ENCODE measurements at places on chromosomes 7 and 10.

GRCh38 chr10:12027539-12027938, 15.1 kb downstream of the UPF2 start:
- DNase-seq = no peak

GRCh38 chr7:159197066-159197975, 52.7 kb upstream of the VIPR2 start:
- DNase-seq = no peak

DNA sequence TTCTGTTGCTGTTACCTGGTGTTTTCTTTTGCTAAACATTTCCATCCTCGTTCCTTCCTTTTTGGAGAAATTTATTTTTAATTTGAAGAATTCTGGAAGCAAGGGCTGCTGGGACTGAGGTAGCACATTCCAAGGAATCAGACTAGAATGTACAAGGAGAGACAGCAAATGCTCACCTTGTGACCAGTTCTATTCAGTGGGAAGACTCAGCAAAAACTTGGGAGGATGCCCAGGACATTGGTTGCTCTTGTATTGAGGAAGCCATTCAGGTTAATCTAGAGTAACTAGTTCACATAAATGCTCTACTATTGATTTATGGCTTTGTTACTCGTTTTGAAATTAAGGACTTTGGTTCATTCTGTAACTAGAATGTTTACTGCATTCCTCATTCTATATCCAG, 11.3 kb downstream of the PLCE1 start:
- DNase-seq = no peak

- no peak for DNase-seq
Measured at GRCh38 chr10:121732656-121733445, 134.6 kb upstream of the FGFR2 start.

DNA sequence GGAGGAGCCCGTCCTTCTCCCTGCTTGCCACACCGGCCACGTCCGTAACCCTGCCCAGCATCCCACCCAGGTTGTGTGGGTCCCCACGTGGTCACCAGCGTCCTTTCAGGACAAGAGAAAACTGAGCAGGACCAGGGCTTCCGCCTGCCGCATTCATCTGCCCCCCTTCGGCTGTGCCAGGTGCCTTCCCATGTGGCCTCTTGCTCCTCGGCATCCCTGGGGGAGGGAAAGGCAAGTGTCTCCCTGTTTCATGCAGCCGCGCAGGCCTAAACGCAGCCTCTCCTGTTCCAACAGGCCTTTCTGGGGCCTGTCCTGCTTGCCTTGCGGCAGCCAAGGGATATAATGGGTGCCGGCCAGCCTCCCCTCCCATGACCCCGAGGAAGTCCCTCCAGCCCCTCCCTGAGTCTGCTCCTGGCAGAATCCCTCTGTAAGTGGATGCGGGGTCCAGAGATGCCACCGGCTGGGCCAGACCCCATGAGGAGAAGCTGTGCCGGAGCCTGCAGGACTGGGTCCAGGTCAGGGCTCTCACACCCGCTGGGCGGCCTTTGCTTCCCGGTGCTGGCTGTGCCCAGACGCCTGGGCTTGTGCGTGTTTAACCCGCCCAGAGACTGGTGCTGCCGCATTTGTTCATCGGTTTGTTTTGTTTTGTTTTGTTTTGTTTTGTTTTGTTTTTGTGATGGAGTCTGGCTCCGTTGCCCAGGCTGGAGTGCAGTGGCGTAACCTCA, 23.1 kb downstream of the SHH start:
- no peak for DNase-seq

DNA sequence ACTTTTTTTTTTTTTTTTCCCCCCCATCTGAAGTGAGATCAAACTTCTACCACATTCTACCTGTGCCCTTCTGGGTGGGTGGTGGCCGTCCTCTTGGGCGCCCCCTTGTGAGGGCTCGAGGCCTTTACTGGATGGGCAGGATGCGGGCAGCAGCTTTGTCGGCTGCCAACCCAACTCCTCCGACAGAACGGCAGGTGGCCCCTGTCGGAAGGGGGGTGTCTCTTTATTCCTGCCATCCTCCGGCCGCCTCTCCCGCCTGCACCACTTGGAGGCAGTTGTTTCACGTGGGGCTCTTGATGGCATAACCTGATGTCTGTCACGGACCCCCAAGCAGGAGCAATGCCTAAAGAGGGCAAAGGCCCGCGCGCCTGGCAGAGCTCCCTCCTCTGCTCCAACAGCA, 31.0 kb downstream of the AMZ1 start:
- no peak for DNase-seq

GRCh38 chr7:99677013-99677647, 2.7 kb downstream of the CYP3A5 start:
- no peak for DNase-seq

- DNase-seq = no peak
Measured at GRCh38 chr7:5223646-5224340, 33.8 kb downstream of the WIPI2 start.

DNA sequence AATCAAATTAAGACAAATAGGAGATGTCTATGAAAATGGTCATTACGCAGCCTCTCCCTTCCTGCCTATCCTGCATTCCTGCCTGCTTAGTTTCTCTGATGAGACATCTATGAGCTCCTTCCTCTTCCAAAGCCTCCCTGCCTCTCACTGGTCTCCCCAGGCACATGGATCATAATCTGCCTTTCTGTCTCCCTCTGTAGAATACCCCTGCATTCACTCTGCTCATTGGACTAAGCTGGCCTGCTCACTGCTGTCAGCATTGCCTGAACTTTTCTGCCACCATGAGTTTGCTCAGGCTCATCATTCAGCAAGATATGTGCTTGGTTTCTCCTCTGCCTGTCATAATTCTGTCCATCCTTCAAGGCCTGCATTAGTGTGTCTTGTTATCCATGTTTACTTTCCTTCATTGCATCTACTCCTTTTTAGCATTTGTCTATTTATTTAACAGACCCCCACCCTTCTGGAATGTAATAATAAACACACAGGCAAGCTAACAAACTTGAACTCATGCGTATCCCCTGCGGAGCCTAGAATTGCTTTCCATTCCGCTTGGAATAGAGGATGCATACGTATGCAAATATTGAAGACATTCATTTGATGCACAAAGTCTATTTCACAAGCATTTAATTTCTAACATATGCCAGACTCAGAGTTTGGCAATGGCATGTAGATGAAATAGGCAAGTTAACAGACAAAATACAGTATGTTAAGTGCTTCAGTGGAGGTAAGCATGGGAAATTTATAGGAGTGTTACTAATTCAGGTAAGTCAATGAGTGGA, 88.3 kb downstream of the PTPRZ1 start:
- DNase-seq = no peak

DNA sequence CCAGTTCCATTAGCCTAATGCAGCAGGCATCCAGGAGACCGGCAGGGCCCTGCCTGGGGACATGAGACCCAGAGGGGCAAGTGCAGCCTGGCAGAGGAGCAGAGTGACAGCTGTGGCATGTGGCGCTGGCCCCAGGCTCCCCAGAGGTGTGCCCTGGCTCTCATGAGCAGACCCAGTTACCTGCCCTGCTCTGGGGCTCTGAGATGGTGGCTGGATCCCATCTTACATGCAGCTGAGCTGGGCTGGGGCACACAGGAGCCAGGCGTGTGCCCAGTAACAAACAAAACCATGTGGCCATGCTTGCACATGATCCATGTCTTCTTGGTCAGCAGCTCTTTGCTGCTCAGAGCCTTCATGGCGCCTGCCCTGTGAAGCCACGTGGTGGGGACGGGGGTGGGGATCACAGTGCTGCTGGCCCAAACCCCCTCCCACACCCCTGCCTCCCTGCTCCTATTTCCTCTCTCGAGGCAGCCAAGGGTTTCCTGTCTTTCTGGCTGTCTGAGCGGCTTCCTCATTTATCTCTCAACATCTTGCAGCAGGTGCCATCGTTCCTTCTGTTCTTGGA, 40.3 kb upstream of the GTF2I start:
- no peak for DNase-seq

- no peak for DNase-seq
Measured at GRCh38 chr10:31120961-31121685, 89.5 kb upstream of the ZNF438 start.

DNA sequence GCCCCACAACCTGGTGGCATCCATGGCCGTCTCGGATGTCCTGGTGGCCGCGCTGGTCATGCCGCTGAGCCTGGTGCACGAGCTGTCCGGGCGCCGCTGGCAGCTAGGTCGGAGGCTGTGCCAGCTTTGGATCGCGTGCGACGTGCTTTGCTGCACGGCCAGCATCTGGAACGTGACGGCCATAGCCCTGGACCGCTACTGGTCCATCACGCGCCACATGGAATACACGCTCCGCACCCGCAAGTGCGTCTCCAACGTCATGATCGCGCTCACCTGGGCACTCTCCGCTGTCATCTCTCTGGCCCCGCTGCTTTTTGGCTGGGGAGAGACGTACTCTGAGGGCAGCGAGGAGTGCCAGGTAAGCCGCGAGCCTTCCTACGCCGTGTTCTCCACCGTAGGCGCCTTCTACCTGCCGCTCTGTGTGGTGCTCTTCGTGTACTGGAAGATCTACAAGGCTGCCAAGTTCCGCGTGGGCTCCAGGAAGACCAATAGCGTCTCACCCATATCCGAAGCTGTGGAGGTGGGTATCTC, 1.1 kb downstream of the HTR5A start:
- DNase-seq = no peak

DNA sequence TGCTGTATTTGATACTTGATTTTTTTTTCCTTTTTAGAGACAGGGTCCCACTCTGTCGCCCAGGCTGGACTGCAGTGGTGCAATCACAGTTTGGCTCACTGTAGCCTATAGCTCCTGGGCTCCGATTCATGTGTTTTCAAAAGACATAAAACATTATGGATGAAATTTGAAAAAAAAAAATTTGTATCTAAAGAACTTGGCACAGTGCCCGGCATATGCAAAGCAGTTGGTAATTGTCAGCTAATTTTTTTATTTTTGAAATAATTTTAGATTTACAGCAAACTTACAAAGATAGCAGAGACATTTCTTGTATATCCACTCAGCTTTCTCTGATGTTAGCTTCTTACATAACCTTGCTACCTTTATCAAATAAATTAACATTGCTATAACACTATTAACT, 20.3 kb upstream of the SAMD8 start:
- no peak for DNase-seq

GRCh38 chr7:30983042-30983913, 19.5 kb downstream of the GHRHR start:
- peak; percentile 90 for DNase-seq

GRCh38 chr10:6778992-6779701, 199.1 kb upstream of the PRKCQ start:
- no peak for DNase-seq

GRCh38 chr7:116197360-116197759, 13.0 kb upstream of the TES start:
- no peak for DNase-seq

- DNase-seq = no peak
Measured at GRCh38 chr7:102404005-102404861, 8.1 kb downstream of the PRKRIP1 start.

- DNase-seq = no peak
Measured at GRCh38 chr7:33486633-33487032, 357.3 kb downstream of the BBS9 start.

DNA sequence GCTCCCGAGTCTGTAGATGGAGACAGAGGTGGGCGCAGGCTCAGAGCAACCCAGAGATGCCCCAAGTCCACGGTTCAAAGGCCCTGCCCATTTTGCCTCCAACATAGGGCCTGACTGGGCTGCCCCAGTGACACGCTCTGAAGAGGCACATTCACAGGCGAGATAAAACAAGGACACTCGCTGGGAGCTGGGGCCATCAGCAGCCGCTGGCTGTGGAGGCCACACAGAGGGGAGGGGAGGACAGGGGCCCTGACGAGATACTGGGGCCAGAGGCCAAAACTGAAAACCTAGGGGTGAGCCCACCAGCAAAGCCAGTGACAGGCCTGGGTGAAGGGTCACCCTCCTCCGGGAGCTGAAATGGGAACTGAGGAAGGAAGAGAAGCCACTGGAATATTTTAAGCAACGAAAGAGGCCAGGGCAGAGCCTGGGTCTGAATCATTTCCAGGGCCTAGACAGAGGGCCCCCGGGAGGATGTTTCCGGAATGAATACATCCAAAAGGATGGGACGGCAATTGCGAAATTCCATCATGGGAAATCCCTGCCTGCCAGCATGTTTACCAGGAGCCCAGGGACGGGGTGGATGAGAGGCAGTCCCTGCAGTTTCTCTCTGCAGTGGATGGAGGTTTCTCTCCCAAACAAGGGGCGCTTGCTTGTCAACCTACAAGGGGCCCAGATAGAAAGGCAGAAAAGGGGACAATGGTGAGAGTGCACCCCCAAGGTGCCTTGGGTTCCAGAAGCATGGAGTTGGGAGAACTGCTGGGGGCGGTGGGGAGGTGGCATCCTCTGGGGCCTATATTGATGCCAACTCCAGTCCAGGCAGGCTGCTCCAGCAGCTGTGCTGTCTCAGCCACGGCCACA, 29.0 kb upstream of the HSPA12A start:
- peak; percentile 87 for DNase-seq

- DNase-seq = no peak
Measured at GRCh38 chr7:20301311-20301939, 29.3 kb upstream of the ITGB8 start.

GRCh38 chr10:21556527-21556926, 22.5 kb downstream of the MLLT10 start:
- no peak for DNase-seq

GRCh38 chr7:45151967-45152366, 5.6 kb upstream of the RAMP3 start:
- DNase-seq = no peak

DNA sequence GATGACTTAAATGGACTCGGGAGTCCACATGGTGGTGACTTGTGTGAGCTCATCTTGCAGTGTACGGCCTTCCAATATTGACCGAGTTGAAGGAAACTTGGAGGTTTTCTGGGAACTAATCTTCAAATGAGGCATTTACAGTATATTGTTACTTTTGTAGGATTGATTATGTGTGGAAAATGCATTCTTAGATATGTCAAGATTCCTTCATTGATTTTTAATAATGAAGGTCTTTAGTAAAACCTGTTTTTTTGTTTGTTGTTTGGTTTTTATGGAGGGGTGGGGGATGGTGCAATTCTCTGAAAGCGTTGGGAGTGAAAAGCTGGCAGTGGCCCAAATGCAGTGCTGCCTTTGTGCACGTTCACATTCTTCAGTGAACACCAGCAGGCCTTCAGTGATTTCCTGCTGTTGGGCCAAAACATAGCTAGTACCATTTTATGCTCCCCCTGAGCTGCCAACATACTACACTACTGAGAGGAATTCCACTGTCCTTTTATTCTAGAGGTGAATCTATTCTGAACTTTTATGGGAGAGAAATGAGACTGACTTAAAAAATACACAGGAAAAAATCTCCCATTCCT, 50.4 kb downstream of the CCNY start:
- DNase-seq = no peak

- no peak for DNase-seq
Measured at GRCh38 chr7:140922741-140923345, 1.9 kb downstream of the BRAF start.

GRCh38 chr7:26167303-26167934, 15.4 kb downstream of the NFE2L3 start:
- no peak for DNase-seq

GRCh38 chr7:8213381-8213780, 48.6 kb downstream of the ICA1 start:
- no peak for DNase-seq

- no peak for DNase-seq
Measured at GRCh38 chr7:71548746-71549145, 416.8 kb downstream of the GALNT17 start.

GRCh38 chr10:88385601-88386203, 197.4 kb downstream of the RNLS start:
- no peak for DNase-seq

- DNase-seq = no peak
Measured at GRCh38 chr10:24363070-24363469, 154.1 kb downstream of the KIAA1217 start.

Data from suprapubic skin (tissue), 4 donors.